ENCODE measurements at places on chromosomes 16 and 17. TPM values are rescaled to one million over a fixed set of nuclear protein-coding genes. Genes with fewer than 3 reads are reported as not detected.

KRT36 gene
- not detected for total RNA-seq

KPNB1 gene
- 293 TPM for total RNA-seq

TTYH2 gene
- 1.2 TPM for total RNA-seq

NMT1 gene
- total RNA-seq = 114 TPM

FLII gene
- total RNA-seq = 212 TPM

MED31 gene
- total RNA-seq = 11.1 TPM

CRYBA1 gene
- not detected for total RNA-seq

OTOP3 gene
- total RNA-seq = not detected

CPPED1 gene
- total RNA-seq = 6.2 TPM

DNAH17 gene
- total RNA-seq = 0.30 TPM

B3GNT9 gene
- 0.42 TPM for total RNA-seq

TBX4 gene
- not detected for total RNA-seq

CCL1 gene
- total RNA-seq = not detected

SHISA6 gene
- total RNA-seq = not detected

CYBA gene
- 319 TPM for total RNA-seq

USH1G gene
- not detected for total RNA-seq

OTOP2 gene
- not detected for total RNA-seq

CA7 gene
- not detected for total RNA-seq

TAC4 gene
- 1.2 TPM for total RNA-seq

SLC38A10 gene
- 55.3 TPM for total RNA-seq

CBX2 gene
- 13.8 TPM for total RNA-seq
